ENCODE measurements at places on chromosomes 6 and 20.

GRCh38 chr20:17158701-17159100, 68.1 kb upstream of the PCSK2 start:
- DNase-seq: no peak

DNA sequence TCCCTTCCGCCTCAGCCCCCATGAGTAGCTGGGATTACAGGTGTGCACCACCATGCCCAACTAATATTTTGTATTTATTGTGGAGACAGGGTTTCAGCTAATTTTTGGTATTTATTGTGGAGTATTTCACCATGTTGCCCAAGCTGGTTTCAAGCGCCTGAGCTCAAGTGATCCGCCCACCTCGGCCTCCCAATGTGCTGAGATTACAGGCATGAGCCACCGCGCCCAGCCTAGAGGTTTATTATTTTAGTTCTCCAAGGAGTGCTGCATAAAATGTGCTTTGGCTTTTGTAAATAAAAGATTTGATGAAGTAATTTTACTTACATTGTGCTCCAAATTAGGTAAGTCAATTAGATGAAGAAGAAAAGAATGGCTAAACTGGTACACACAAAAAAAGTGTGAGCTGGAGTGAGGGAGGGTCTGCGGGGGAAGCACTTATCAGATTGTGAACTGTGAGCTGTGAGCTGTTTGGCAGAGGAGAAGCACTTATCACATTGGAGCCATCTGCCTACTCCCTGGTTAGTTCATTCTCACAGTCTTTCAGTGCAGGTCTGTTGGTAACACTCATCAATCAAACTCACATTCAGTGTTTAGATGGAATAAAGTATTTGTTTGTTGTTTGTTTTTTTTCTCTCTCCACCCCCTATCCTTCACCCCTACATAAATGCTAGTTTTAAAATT, 398.0 kb downstream of the EPHA7 start:
- no peak for DNase-seq

DNA sequence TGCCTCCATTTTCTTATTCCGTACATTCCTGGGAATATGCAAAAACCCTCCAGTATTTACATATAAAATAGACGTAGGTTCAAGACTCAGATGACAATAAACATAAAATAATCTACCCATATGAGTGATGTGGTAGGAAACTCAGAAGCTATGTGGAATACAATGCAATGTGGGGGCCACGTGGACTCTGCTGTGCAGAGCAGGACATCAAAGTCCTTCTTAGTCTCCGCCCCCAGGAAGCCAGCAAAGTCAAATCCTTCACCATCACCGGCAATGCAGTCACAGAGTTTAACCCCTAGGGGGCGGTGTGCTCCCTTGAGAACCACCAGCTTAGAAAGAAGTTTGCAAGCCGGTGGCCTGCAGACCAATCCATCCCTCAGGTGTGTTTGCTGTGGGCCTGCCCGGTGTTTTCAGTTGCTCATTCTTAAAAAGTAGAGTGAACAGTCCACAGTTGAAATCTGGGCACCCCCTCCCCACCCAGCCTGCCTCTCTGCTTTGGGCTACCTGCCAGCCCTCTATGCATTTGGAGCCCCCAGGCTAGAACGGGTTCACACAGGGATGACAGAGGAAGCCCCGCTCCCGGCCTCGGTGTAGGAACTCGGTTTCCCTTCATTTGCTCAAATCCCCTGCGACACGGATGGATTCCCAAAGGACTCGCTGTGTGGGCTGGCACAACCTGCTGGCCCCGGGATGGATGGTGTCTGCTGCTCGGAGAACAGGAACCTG, 59.9 kb downstream of the SULF2 start:
- peak; percentile 87 for DNase-seq

DNA sequence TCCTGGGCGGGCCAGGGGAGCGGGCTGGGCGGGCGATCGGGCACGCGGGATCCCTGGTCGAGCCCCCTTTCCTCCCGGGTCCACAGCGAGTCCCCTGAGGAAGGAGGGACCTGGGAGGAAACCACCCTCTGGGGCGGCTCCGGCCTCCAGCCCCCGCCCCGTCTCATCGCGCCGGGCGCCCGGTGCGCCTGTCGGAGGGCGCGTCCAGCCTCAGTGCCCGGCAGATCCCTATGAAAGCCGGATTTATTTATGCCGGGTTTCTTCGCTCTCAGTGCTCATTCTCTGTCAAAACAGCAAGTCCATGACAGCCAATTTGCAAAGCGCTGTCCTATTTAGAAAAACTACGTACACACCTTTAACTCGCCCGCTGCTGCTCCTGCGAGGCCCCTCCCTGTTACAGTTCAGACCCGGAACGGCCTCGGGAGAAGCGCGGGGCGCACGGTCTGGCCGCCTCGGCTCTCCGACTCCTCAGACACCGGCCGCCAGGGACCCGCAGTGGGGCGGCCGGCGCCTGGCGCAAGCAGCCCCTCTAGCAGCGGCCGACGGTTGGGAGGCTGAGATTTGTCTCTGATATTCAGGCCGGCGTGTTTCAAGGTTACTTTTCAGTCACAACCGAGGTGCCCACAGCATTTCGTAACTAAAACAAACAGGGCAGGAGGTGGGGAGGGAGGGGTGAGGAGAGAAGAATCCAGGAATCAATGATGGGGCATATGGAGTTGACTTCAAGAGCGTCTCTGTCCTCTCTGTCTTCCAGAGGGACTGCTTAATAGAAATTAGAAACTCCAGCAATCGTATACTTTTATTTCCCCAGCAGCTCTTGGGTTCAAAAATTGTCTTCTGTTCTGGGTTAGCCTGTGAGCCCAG, 782 bp upstream of the FOXA2 start:
- no peak for DNase-seq

- no peak for DNase-seq
Observed at GRCh38 chr6:117344444-117345291, 79.3 kb downstream of the VGLL2 start.

DNA sequence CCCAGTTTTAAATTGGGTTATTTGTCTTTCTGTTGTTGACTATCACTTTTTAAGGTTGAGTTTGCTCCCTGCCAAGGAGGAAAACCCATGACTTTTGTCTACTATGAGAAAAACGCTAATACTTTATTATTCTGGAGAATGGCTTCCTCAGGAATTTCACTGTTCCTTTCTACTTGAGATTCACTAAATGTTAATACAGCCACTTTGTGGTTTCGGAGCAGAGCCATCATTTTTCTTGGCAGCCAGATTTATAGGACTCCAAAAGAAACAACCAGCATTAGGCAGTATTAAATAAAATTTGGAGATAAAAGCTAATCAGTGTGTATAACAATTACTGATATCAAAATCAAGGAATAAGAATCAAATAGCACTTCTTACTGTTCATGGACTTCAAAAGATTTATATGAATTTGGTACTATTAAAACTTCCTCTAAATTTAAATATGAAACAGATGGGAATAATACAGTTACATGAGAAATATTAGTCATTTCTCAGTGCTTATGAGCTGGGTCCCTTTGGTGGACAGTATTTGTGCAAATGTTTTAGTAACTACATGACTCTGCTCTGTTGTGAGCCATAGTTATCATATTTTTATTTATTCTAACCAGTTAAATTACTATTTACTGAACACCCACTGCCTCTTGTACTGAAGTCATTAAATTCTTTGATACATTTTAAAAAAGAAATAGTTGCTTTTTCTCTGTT, 64.1 kb upstream of the FBXO30 start:
- DNase-seq: peak; percentile 37

DNA sequence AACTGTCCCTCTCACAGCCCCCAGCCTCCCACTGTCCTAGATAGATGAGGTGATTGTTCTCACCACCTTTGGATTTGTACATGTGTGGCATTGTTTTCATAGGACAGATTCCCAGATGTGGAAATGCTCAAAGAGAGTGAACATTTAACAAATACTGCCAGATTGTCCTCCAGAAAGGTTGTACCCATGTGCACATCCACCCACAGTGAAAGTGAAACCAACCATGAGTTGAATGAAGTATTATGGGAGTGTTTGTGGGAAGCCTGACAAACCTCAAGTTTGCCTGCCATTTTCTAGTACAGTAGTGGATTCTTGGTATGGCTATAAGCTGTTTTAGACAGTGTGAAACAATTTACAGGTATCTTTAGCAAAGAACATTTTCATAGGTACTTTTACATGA, 42.7 kb downstream of the ANKRD6 start:
- DNase-seq: peak; percentile 14

- no peak for DNase-seq
Observed at GRCh38 chr6:63926258-63926780, 290.7 kb downstream of the PHF3 start.

DNA sequence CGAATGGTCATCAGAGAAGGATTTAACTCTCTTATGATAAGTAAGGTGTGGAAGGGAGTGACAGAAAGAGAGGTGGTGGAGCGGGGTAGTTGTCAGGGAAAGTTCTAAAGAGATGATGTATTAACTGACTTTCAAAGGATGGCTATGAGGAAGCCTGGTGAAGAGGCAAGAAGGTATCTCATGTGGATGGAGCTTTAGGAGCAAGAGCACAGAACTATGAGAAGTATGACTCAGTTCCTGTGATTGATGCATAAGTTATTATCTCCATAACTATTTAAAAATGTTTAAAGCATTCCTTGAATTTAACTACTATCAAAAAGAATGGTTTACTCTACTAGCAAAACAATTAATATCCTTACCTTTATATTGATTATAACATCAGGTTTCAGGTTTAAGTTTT, 28.8 kb downstream of the AK9 start:
- DNase-seq: peak; percentile 57

- no peak for DNase-seq
Observed at GRCh38 chr20:48718786-48719578, 108.8 kb downstream of the PREX1 start.

DNA sequence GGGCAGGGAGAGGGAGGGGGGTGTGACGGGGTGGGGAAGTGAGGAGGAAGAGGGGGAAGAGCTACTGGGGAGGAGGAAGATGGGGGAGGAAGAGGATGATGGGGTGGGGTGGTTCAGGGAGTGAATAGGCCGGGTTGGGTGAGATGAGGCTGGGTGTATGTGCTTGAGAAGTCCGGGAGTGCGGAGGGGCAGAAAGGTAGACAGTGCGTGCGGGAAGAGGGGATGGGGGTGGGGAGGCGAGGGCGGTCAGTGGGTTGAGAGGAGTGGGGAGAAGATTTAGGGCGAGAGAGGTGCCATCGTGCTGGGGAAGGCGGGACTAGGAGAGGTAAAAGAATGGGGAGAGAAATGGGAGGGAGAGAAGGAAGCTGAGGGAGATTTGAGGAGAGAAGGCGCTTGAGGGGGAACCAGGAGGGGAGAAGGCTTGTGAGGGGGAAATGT, 30.9 kb upstream of the NOTCH4 start:
- DNase-seq: no peak

GRCh38 chr6:170149681-170150589, 140.9 kb downstream of the DLL1 start:
- DNase-seq: no peak

Measured in iris pigment epithelial cell (primary cell).